Activated B cell treated with CpG ODN at 0.5 μM for 24 hours (primary cell): ENCODE measurements at places on chromosomes 16 and 17.

DNA sequence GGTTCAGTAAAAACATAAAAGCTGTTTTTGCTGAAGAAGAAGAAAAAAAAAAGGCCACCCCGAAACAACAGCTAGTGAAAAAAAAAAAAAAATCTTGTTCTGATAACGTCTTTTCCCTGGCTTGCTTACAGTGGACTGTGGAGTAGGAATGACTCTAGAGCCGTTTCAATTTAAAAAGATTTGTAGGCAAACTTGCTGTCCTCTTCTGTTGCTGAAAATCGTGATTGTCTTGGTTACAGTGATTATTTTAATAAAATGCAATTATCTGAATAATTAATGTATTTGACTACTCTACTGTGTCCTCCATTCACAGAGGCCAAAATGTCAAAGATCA, 190.6 kb upstream of the TBX2 start:
- DNase-seq = no peak

- no peak for DNase-seq
Observed at GRCh38 chr16:86345516-86345915, 164.8 kb upstream of the FOXF1 start.

DNA sequence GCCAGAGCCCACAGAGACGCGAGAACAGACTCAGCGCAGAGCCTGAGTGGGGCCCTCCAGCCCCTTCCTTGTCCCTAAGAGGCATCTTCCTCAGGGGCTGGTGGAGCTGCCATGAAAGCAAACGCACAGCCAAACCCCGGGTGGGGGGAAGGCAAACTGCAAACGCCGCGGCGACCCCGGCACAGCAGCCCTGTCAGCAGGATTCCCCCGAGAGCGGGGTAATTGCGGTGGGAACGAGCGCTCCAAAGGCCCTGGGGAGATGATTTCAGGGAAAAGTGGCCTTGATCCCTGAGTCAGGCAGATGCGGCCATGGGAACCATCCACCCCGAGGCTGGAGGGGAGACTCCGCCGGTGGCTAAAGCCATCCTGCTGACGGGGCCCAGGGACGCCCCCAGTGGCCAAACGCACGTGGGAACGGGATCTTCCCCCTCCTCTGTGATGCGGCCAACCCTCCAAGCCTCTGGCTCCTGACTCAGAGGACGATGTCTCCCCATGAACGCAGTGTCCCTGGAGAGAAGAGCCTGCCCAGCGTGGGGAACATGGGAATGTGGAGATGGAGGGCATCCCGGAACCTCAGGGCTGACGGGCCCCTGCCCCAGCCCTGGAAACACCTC, 25.1 kb downstream of the SLC7A5 start:
- no peak for DNase-seq

DNA sequence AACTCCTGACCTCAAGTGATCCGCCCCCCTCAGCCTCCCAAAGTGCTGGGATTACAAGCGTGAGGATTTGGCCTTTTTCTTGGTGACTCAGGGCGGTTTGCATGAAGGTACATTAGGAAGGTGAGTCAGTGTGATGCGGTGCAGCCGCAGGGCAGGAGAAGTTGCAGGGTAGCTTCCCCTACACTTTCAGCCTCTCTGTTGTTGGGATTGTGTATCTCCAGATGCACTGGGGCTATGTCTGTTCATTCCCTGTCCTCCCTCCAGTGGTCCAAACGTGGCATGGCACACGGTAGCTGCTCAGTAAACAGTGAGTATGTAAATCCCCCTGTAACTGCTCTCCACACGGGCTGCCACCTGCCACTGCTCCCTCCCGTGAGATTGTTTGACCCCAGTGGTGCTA, 109.1 kb upstream of the CDC42EP4 start:
- DNase-seq = no peak

- no peak for DNase-seq
Observed at GRCh38 chr17:73492125-73492820, 152.0 kb downstream of the SDK2 start.

DNA sequence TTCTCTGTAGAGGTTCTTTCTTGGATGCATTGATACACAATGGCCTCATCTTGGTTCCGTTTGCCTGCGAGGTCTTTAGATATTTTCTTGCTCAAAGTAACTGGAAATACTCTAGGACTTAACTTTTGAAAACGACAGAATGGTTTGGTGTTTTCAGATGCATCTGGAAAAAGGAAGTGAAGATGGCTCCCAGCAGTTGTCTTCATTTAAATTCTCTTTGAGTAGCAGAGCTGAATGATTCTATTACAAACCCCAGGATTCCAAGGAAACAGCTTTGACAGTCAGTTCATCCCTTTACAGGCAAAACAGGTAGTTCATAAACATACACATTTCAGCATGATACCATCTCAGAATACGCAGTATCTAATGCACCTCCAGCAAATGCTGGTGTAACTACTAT, 54.8 kb downstream of the PSMD12 start:
- DNase-seq = no peak

DNA sequence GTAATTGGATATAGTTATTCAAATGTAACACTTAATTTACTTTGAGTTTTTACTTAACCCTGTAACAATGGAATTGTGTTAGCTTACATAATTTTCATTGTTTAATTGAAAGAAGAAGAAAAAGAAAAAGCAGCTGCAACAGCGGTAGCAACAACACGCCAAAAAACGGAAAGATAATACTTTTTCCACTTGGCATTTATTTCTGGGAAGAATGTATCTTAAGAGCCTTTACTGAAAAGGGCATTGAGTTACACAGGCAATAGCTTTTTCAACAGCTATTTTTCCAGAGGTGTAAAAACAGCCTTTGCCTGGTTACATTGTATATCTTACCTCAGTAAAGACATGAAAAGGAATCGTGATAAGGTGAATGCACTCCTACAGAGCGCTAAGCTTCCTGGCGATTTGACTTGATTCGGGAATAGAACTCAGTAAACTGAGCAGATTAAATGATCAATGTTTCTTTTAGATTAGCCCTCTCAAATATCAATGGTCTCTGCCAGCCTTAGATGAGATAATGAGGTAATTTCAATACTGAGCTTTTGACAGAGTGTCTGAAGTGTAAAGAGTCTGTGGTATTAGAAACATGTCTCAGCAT, 311.3 kb downstream of the CDH13 start:
- no peak for DNase-seq

- no peak for DNase-seq
Observed at GRCh38 chr16:79093554-79093967, 507.0 kb downstream of the MAF start.

- no peak for DNase-seq
Observed at GRCh38 chr17:58187063-58187462, 5.5 kb upstream of the EPX start.

DNA sequence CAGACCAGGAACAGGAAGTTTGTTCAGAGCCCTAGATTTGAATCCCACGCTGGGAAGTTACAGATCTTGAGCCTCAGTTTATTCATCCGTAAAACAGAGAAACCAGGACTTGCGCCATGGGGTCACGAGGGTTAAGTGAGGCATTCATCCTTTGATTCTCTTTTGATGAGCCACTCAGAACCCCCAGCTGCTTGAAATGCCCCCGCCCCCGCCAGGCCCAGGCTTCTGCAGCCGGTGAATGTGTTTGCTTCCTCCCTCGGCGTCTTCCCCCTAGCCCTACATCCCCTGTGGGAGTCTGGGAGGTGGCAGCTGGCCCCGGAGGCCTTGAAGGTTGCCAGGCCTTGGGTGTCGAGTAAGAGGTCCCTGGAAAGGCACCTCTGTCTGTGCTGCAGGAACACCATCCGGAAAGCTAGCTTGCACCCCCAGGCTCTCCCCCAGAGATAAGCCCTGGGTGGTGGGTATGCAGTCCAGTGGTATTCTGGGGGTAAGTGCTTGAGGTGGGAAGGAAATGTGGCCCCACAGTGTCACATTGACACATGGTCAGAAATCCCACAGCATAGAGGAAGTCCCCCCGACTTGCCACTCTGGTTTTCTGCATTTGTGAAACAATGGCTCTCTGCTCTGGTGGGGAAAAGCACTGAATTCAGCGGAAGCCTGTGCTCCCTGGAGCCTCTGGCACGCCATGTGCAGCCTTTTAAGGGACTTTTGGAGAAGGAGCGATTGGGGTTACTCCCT, 14.9 kb downstream of the IRF8 start:
- no peak for DNase-seq

GRCh38 chr17:57071991-57072944, 12.8 kb upstream of the AKAP1 start:
- DNase-seq = no peak

- DNase-seq = no peak
Observed at GRCh38 chr17:79985943-79986391, 49.7 kb downstream of the TBC1D16 start.

DNA sequence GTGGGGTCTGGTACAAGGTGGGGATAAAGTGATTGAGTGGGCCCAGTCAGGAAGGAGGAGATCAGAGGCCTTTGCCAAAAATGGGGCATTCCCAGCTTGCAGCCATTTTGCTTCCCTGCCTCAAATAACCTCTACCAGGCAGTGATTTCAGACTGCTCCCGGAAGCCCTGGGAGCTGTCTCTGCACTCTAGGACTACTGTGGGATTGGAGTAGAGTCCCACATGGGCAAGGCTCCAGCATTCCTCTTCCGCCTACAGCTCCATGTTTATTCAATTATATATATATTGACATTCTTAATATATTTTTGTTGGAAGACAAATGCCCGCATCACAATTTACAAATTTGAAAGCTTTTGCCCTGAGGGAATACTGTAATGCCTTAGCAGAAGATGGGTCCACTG, 13.5 kb downstream of the SUPT6H start:
- DNase-seq = no peak

GRCh38 chr16:17404941-17405689, 65.6 kb downstream of the XYLT1 start:
- no peak for DNase-seq

DNA sequence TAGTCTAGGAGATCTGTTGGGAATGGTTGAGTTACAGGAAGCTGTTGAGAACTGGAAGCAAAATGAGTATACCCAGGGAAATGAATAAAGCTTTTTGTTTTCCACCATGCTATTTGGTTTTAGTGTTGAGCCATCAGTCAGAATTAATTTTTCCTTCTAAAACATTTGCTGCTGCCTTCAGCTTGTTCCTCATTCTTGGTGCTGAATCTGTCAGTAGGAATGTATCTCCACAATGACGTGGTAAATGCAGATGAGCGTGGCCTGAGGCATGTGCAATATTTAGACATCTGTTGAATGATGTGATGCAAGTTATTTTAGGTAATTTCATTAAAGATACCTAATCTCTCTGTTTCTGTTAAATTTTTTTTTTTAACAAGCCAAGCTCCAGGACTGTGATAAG, 10.9 kb downstream of the HAPSTR1 start:
- no peak for DNase-seq

GRCh38 chr16:48576927-48577326, 33.1 kb downstream of the N4BP1 start:
- DNase-seq = no peak

- DNase-seq = no peak
Observed at GRCh38 chr17:43958748-43959352, 5.1 kb upstream of the PYY start.

DNA sequence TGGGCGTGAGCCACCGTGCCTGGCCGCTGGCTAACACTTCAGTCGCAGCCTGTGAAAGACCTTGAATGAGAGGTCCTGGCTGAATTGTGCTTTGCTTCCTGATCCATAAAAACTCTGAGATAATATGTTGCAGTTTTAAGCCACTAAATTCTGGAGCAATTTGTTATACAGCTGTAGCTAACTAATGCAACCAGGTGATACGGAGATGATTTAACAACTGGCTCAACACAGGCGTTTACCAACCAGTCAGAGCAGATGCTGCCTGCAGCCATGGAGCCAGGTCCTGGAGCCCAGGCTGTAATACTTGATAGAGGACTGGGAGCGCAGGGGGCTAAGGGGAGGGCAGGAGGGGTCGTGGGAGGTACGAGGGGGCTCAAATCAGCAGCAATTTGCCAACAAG, 50.9 kb downstream of the PLXDC1 start:
- DNase-seq = no peak

DNA sequence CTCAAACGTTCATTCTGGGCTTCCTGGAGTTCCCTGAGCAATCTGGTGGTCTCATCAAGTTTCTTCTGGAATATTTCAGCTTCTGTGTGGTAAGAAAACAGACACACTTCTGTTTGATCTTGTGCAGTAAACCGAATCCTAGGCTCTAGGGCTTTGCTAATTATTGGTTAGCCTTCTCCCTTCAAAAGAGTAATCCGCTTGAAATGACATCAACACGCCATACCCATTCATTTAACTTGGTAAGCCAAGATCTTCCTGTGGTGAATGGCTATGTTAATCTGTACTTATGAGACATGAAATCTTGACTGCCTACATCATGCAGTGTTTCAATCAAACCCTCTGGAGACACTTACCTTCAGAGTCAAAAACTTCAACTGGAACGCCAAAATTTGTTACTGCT, 48.5 kb downstream of the BRD7 start:
- DNase-seq = no peak

- no peak for DNase-seq
Observed at GRCh38 chr16:85357924-85358505, 245.7 kb upstream of the CIBAR2 start.

DNA sequence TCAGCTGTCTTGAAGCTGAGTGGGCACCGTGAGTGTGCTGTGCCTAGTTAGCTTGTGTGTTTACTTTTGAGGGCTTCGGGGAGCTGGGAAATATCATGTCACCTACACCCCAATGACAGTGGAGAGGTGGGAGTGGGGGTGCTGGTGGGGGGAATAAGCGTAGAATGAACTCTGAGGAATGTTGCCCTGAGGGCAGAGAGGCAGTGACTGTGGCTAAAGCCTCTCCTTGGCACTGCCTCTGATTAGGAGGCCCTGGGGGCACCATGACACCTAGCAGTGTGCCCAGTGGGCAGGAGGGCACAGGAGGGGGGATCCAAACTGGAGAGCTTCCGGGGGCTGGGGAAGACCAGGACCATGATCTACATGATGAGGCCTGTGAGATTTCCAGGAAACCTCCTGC, 24.8 kb downstream of the CACNA1G start:
- no peak for DNase-seq

- DNase-seq = no peak
Observed at GRCh38 chr16:20114356-20114755, 40.7 kb upstream of the GPR139 start.

- DNase-seq = no peak
Observed at GRCh38 chr17:54381482-54381881, 519.2 kb upstream of the TOM1L1 start.

- no peak for DNase-seq
Observed at GRCh38 chr16:81424771-81425170, 19.8 kb upstream of the CMIP start.

GRCh38 chr17:65455972-65456343, 105.5 kb downstream of the AXIN2 start:
- DNase-seq = no peak
